ENCODE measurements at places on chromosomes 2 and 18. TPM values are rescaled to one million over a fixed set of nuclear protein-coding genes. Genes with fewer than 3 reads are reported as not detected.

The RGPD3 gene
- total RNA-seq = 0.59 TPM

The UPP2 gene
- 1.2 TPM for total RNA-seq

The SKOR2 gene
- not detected for total RNA-seq

The PLEKHH2 gene
- 3.8 TPM for total RNA-seq

The GKN1 gene
- total RNA-seq = not detected

The PCBP1 gene
- total RNA-seq = 64.0 TPM

The RPRM gene
- not detected for total RNA-seq

The ACMSD gene
- total RNA-seq = 91.4 TPM

The MATN3 gene
- 0.08 TPM for total RNA-seq
